ENCODE measurements at places on chromosomes 11 and 22.

DNA sequence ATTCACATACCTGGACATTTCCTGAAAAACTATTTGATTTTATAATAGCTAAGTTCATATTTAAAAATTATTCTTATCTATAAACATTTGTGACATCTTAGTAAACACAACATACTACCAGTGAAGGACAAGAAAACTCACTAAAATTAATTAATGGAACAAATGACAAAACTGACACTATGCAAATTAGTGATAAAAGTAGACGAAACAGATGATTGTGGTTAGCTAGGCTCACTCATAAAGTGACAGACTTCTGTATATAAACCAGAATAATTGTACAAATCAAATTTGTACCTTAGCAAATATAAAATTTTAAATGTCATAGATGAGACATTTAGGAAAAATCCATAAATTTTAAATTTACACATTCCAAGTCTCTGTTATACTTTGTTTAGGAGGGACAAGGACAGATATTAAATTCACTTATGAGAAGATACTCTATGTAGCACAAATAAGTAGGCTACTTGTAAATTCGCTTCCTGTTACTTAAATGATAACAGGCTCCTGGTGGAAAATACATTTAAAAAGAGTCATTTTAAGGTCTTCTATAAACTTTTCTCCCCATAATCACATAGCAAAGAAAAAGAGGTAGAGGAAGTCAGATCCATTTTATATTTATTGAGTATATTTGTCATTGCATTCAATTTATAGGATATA lies 81.2 kb downstream of the KIF18A start:
- no peak for DNase-seq

- DNase-seq = no peak
Measured at GRCh38 chr11:119843877-119844276, 114.9 kb upstream of the NECTIN1 start.

DNA sequence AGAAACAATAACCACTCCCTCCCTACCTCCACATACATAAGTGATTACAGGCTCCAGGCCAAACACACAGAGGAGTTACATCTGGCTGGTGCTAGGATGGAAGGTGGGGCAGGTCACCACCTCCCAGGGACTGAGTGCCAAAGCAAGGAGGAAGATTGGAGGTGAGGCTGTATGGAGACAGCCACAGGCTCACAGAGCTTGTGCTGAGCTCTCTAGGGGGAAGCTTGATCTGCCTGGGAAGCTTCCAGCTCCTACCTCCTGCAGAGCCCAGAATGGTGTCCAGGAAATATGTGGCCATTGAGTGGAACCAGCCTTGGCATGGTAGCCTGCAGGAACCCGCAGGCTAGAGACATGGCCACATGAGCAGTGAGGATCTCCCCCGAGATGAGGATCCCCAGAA lies 3.6 kb upstream of the MED15 start:
- DNase-seq = no peak

GRCh38 chr11:8080674-8081590 lies at the start of gene TUB:
Gene TUB (plus strand): TSS chr11:8081211. CDS start chr11:8081511, 300 bp downstream.
- DNase-seq = no peak

DNA sequence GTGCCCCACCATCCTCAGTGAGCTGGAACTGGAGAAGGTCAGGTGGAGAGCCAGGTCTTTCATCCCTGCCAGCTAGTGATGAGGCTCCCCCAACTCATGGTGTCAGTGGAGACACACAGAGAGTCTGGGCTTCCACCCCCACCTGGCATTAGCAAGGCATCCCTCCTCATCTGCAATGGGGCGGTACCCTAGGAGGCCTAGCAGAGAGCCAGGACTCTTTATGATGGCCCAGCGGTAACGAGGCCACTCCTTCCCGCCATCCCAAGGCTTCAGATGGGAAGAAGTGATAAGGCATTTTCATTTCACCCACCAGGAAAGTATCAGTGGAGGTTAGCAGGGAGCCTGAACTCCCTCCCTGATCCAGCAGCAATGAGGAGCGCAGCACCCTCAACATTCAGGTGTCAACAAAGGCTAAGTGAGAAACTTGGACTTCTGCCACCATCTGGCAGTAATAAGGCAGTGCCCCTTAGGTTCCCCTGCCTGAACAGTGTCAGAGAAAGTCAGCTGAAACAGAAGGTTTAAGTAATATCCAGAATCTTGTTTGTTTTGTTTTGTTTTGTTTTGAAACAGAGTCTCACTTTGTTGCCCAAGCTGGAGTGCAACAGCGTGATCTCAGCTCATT lies 40.5 kb upstream of the FBLN1 start:
- no peak for DNase-seq

GRCh38 chr11:96333191-96333719 lies 9.7 kb downstream of the MAML2 start:
- DNase-seq = no peak

DNA sequence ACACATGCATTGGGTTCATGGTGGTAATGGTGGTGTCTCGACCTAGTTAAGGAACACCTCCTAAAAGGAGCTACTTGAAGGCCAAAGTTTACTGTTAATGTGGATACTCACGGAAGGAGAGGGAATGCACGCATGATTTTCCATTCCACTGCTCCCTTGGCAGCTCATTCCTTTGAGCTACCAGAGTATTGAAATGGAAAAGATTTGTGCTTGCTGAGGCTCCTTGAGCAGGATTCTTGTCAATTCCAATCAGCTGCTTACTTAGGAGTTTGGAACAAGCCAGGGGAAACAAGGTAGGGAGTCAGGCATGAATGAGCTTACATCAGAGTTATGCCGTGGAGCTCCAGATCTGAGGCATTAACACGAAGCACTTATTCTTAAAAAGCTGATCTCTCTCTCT lies 108.8 kb downstream of the GRIA4 start:
- no peak for DNase-seq
